ENCODE measurements at places on chromosomes 13 and 19.
A peak's percentile ranks its signal among the peaks of the same experiment; 100 is the strongest.

DNA sequence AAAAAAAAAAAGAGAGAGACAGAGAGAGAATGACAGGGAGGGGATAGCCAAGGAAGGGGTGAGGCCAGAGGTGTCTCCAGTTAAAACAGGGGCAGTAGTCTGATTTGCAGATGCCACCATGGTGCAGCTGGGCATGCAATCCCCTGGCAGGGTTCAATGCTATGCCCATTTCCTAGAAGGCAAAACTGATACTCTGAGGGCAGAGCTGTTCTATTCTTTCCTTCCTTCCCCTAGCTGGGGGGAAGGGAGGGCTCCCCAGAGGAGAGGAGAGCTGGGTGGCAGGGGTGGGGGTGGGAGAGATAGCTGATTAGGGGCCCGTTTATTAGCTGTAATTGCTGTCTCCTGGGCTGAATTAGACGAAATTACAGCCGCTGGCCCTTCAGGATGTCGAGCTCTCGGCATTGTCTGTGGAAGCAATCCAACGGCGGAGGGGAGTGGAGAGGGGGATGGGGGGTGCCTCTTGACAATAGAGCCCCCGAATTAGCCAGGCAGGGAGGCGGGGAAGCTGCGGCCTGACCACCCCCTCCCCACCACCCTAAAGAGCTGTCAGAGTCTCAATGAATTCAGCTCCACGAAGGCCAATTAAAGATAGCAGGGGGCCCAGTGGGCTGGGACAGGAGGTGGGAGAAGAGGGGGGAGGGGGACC lies 14.4 kb upstream of the DPP9 start:
- no peak for DNase-seq

DNA sequence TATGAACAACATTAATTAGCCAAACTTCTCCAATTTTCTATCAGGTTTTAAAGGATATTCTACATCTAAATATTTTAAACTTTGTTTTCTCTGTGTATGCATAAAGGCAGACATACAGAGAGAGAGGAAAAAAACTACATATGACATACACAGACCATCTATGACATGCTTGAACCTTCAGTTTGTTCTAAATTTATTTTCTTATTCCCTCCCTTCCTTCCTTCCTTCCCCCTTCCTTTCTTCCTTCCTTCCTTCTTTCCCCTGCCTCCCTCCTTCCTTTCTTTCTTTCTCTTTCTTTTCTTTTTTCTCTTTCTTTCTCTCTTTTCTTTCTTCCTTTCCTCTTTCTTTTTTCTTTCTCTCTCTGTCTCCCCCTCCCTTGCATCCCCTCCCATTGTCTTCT lies 35.8 kb upstream of the CD70 start:
- DNase-seq: no peak

- DNase-seq: no peak
Observed at GRCh38 chr13:94646904-94647303, 45.2 kb downstream of the GPR180 start.

DNA sequence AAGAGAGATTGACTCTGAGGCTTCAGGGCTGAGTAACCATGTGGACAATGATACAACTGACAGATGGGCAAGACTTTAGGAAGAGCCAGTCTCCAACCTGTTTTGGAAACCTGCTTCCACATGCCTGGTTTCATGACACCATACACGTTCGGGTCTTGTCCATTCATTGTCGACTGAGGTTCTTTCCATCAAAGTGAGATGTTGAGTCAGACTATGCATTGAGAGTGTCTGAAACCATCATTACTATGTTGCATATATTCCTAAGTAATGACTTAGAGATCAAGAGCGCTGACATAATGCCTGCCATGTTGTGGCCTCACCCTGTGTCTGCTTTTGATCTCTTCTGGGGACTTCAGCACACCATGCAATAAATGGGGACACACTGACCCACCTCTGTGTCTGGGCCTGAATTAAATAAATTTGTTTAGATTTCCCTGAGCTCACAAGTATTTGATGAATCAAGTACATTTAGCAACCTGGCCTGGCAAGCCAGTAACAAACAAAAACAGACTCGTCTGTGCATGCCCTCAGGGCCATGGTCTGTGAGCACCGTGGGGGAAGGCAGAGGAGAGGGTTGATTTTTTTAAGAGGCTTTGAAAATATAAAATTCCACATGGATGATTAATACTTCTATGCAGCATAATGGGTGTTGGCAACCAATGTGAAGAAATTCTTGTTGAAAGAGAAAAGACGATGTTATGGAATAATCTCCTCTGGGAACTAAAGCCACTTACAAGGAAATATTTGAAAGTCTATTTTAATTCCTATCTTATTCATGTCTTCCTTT lies 49.9 kb upstream of the UBAC2 start:
- no peak for DNase-seq

DNA sequence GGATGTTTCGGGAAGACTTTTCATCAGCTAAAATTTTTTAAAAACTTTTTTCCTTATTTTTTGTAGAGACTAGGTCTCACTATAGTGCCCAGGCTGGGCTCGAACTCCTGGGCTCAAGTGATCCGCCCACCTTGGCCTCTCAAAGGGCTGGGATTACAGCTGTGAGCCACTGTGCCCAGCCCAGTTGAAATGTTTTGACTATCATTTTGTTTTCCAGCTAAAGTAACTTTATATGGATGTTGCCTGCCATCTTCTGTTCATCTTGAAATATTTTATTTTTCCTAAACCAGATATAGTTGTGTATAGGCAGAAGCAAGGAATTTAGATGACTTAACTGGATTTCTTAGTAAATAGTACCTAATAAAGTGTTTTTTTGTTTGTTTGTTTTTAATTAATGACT lies 7.0 kb downstream of the CAB39L start:
- DNase-seq: no peak

DNA sequence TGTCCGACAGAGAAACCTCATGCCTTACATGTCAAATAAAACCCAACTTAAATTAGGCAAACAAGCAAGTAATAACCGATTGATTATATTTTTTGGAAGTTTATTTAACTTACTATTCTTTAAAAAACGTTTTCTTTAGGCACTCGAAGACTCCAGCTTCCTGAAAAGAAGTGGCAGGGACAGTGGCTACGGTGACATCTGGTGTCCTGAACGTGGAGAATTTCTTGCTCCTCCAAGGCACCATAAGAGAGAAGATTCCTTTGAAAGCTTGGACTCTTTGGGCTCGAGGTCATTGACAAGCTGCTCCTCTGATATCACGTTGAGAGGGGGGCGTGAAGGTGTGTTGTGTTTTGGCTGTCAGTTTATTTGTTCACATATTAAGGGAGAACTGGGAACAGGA lies 164.4 kb downstream of the LMO7 start:
- DNase-seq: no peak

GRCh38 chr13:97076898-97077297 lies 82.6 kb upstream of the OXGR1 start:
- DNase-seq: no peak

GRCh38 chr13:30787738-30788525 lies 52.6 kb downstream of the ALOX5AP start:
- no peak for DNase-seq

- no peak for DNase-seq
Observed at GRCh38 chr19:53772943-53773342, 51.2 kb downstream of the NLRP12 start.

DNA sequence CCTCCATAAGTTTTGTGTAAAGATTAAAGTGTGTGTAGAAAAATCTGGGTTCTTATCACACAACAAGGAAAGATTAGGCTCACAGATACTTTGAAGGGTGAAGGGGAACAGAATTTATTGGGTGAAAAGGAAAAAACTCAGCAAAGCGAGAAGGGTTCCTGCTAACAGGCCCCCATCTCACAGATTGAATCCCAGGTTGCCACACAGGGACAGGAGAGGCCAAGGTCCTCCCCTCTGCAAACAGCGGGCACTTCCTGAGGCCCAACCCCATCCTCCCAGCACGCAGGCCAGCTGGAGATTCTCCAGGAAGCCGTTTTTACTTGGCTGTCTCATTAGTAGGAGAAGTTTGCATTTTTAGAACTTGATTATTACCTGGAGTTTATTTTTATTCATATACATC lies 15.2 kb upstream of the ERCC5 start:
- no peak for DNase-seq

GRCh38 chr19:1471515-1472160 lies 7.4 kb downstream of the C19orf25 start:
- no peak for DNase-seq

GRCh38 chr19:45368737-45369340 lies 1.5 kb downstream of the ERCC2 start:
- peak; percentile 43 for DNase-seq

DNA sequence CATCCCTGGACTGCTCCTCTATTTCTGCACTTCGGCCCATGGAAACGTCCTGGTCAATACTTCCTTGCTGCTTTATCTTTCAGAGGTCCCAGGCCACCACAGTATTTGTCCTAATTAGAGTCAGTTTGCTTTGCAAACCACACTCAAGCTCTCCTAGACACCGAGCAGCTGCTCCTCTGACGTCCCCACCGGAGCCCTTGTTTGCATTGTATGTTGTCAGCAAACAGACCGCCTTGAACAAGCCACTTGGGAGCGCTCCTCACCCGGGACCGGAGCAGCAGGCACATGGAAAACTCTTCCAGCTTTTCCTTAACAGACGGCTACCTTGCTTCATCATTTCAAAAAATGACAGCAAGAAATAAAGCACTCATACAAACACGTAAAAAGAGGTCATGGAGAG lies 51.5 kb upstream of the GTF3A start:
- DNase-seq: no peak

GRCh38 chr13:73522937-73523336 lies 464.1 kb downstream of the KLF5 start:
- DNase-seq: no peak

GRCh38 chr13:43132911-43133310 lies 109.5 kb downstream of the DNAJC15 start:
- DNase-seq: no peak

GRCh38 chr13:32384702-32385101 lies 43.2 kb downstream of the N4BP2L1 start:
- no peak for DNase-seq

GRCh38 chr13:50387051-50387581 lies 371.9 kb downstream of the KCNRG start:
- no peak for DNase-seq

- DNase-seq: no peak
Observed at GRCh38 chr13:50676602-50677001, 166.9 kb downstream of the DLEU7 start.

DNA sequence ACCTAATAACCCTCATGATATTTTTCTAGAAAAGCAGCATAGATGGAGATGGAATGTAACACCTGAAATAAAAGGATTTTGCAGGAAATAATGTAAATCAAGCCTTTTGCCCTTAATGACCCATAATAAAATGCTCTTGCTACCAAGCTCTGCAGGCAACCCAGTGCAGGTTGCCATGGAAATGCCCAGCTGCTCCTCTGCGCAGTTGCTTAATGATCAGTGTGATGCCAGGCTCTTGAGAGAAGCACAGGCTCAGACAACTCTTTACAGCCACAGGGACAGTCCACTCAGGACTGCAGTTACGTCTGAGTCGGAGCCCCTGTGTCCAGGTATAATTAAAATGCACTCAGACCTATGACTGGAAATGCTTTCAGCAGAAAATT lies 165.5 kb downstream of the LACC1 start:
- DNase-seq: no peak

GRCh38 chr19:6481541-6482342 lies at the start of gene DENND1C:
TSS of gene DENND1C (minus strand) at chr19:6481787. CDS start at chr19:6481695, 92 bp downstream.
- no peak for DNase-seq

DNA sequence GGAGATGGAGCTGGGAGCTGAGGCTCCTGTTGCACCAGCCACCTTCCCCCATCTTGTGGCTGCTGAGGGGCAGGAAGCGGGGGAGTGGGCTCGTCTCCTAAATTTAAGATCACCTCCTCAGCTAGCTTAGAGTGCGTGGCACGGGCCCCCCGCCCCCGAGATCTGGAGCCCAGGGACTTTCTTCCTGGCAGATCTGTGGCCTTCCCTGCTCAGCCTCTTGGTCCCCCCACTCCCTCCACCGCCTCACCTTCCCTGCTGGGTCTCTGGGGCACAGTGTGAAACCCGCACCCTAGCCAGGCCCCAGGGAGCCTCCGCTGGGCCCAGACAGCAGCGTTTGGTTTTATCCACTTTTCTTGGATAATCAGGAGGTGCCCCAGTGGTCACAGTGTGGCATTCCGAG lies 35.9 kb downstream of the MAU2 start:
- DNase-seq: peak; percentile 8

GRCh38 chr13:96112936-96113335 lies 23.0 kb downstream of the HS6ST3 start:
- no peak for DNase-seq

- no peak for DNase-seq
Observed at GRCh38 chr13:107808389-107808788, 406.9 kb downstream of the LIG4 start.

GRCh38 chr19:38715555-38715954 lies 28.7 kb downstream of the CAPN12 start:
- no peak for DNase-seq

DNA sequence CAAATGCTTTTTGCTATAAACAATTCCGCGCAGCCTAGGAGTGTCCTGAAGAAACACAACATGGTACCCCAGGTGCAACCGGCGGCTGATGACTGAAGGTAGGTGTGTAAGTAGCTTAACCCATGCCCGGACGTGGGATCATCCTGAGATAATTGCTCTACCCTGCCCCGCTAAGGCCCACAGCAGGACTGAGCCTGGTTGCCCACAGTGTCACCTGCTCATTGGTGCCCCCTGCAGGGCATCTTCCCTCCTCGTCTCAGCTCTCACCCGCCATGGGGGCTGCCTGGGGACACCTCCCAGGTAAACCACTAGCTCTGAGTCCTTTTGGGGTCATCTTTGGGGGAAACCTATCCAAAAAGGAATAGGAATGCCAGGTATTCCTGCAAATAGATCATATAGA lies 22.3 kb downstream of the TMEM161A start:
- DNase-seq: peak; percentile 89

- no peak for DNase-seq
Observed at GRCh38 chr13:113928685-113929627, 44.9 kb downstream of the C13orf46 start.

DNA sequence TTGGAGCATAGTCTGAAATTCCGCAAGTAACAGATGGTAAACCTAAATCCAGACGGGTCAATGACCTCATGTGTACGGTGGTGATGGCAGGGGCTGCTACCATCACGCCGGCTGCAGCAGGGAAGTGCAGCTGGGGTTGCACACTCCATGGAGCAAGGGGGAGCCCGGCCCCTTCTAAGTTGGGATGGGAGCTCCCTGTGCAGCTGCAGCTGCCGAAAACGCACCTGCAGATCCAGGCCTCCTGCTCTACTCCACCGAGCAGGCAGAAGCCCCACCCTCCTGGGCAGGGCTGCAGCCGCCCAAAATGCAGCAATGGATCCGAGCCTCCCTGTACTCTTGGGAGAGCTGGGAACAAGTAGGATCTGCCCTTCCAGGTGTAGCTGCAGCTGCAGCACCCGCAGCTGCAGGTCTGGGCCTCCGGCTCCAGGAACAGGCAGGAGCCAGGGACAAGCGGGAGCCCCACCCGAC lies 25.5 kb downstream of the KBTBD6 start:
- no peak for DNase-seq

DNA sequence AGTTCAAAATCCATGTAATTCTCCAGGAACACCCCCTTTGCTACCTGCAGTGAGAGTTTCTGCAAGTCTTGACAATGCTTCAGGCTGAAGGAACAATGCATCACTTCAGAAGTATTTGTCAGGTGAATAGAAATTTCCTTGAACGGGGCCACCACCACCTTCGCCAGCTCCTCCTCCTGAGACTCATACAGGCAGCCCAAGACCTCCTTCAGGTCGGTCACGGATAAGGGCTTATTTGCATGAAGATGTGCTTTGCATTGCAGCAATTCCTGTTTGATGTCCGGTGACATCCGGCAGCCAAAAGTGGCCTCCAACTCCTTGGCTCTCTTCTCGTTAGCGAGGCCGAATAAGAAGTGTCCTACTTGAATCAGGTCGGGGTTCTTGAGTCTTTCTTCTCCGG lies 8.4 kb downstream of the NLRP7 start:
- DNase-seq: no peak

GRCh38 chr19:15091918-15092753 lies 10.1 kb downstream of the OR1I1 start:
- DNase-seq: no peak

- DNase-seq: peak; percentile 14
Observed at GRCh38 chr13:106318941-106319411, 216.5 kb downstream of the EFNB2 start.
